ENCODE measurements at places on chromosomes 2 and 18.
A peak's percentile ranks its signal among the peaks of the same experiment; 100 is the strongest.

DNA sequence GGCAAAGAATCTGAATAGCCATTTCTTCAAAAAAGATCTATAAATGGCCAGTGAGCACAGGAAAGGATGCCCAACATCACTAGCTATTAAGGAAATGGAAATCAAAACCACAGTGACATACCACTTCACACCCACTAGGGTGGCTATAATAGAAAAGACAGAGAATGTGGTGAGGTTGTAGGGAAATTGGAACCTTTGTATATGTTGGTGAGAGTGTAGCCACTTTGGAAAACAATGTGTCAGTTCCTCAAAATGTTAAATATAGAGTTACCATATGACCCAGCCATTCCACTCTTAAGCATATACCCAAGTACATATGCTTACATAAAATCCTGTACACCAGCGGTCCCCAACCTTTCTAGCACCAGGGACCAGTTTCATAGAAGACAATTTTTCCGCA lies 152.8 kb downstream of the SMAD2 start:
- DNase-seq = no peak

- no peak for DNase-seq
Observed at GRCh38 chr2:218145124-218145523, 19.3 kb downstream of the CXCR2 start.

DNA sequence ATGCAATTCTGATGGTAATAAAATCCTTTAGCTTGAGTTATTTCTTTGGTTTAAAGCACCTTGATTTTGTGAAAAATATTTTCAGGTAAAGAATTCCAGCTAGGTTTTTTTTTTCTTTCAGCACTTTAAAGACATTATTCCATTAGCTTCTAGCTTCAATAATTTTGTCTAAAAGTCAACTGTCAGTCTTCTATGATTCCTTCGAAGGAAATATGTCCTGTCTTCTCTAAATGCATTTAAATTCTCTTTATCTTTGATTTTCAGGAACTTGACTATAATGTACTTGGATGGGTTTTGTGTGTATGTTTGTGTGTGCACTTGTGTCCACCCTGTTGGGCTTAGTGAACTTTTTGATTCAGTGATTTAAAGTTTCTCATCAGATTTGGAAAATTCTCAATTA lies 4.7 kb downstream of the LONRF2 start:
- no peak for DNase-seq

DNA sequence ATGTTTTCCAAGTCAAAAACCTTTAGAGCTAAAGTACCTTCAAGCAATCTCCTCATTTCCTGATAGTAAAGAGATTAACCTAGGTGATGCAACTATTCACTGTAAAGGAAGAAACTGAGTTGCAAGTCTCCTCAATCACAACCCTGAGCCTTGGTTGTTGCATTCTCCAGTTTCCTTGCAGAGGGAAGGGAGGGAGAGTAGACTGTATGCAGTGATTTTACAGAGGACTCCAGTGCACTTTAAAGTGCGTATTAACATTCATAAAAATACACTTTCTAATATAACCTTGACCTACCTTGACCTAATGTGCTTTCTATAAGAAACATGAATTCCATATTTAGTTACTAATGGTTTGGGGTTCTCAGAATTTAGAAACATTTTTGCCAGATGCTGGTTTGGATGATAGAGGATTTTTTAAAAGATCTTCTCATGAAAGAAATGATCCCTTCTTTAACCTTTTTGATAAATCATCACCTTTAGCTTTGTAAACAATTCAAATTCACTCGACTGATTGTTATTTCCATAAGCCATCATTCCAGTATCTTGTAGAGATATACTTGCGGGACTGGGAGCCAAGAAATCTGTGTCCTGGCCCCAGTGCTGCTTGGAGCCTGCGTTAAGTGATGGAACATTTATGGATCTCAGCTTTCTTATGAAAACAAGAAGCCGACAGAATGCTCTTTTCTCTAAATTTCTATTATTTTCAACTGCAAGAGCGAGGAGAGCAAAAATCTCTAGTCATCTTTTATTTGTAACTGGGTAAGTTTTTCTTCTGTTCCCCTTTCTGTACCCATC lies 228.3 kb downstream of the ZNF521 start:
- DNase-seq = no peak

GRCh38 chr2:158647436-158648231 lies 147.5 kb upstream of the DAPL1 start:
- no peak for DNase-seq

DNA sequence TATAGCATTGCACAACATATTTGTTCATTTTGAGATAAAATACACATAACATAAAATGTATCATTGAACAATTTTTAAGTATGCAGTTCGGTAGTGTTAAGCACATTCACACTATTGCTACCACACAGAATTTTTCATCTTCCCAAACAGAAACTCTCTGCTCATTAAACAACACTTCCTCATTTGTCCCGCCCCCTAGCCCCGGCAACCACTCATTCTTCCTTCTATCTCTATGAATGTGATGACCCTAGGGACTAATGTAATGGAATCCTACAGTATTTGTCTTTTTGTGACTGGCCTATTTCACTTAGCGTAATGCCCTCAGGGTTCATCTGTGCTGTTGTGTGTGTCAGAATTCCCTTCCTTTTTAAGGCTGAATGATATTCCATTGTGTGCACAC lies 95.4 kb downstream of the TSHZ1 start:
- DNase-seq = no peak

- no peak for DNase-seq
Observed at GRCh38 chr2:88897715-88898114, 206.2 kb downstream of the RPIA start.

- no peak for DNase-seq
Observed at GRCh38 chr2:30823452-30823851, 16.2 kb upstream of the CAPN13 start.

GRCh38 chr2:10123281-10123680 lies 742 bp downstream of the RRM2 start:
- DNase-seq = no peak

- DNase-seq = no peak
Observed at GRCh38 chr2:142291969-142292368, 161.2 kb upstream of the LRP1B start.

DNA sequence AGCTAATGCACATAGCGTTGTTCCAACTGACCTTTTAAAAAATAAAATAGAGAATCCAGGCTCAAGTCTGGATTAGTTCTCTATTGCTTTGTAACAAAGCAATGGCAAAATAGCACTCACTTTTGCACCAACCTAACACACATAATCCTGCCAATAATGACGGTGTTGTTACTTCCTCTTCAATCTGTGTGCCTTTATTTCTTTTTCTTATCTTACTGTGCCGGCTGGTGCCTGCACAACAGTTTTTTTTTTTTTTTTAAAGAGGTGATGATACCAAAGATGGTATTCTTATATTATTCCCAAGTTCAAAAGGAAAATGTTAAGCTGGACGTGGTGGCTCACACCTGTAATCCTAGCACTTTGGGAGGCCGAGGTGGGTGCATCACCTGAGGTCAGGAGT lies 3.4 kb downstream of the PLB1 start:
- no peak for DNase-seq

GRCh38 chr2:134399096-134399495 lies 145.2 kb downstream of the MGAT5 start:
- no peak for DNase-seq

DNA sequence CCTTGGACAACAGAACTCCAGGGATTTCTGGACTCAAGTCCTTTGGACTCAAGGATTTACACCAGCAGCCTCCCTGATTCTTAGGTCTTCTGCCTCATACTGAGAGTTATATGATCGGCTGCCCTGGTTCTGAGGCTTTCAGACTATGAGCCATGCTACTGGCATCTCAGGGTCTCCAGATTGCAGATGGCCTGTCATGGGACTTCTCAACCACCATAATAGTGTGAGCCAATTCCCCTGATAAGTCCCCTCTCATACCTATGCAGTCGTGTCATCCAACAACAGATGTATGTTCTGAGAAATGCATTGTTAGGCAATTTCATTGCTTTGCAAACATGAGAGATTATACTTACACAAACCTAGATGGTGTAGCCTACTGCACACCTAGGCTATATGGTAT lies 61.4 kb upstream of the MSTN start:
- no peak for DNase-seq

DNA sequence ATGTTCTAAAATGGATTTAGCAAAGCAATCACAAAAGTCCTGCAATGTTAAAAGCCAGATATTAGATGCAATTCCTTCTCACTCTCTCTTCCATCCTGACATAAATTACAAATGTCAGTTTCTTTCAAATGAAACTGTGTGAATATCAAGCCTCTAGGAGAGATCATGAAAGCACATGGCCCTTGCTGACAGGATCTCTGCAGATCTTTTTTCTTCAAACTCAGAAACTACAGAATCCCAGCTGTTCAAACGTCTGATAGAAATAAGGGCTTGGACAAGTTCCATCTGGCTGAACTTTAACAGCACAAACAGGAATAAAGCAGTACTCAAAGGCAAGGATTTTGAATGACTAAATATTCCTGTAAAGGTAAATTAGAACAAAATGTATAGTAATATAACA lies 47.6 kb downstream of the PDE1A start:
- no peak for DNase-seq

DNA sequence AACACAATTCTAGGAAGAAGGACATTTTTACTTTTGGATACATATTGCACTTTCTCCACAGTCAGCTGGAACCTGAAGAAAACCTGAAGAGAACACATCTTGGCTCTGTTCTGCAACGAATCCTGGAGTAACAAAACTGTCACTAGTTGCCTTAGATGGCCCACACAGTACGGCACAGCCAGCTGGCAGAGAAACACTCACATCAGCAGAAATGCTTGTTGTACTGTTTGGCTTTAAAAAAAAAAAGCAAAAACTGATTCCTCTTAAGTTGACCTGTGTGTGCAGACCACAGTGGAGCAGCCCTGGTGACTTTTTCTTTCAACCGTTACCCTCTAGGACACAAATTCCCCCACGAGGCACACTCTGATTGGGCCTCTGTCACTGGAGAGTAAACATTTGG lies 152.3 kb upstream of the TWIST2 start:
- DNase-seq = no peak

- no peak for DNase-seq
Observed at GRCh38 chr2:182611009-182611408, 105.0 kb upstream of the DNAJC10 start.

DNA sequence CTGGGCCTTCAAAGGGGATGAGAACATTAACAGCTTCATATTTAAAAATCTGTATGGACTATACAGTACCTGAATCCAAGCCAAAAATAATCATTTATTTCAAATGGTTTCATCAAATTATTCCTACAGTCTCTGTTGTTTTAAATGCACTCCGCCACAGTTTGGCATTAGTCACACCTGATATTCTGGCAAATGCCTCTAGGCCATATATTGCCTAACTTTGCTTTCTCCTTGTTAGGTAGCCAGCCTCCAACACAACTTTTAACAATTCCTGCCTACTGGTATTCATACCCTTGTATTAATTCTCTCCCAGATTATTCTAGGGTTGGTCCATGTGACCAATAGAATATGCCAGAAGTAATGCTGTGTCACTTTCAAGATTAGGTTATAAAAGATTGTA lies 146.6 kb upstream of the FANCL start:
- DNase-seq = no peak

DNA sequence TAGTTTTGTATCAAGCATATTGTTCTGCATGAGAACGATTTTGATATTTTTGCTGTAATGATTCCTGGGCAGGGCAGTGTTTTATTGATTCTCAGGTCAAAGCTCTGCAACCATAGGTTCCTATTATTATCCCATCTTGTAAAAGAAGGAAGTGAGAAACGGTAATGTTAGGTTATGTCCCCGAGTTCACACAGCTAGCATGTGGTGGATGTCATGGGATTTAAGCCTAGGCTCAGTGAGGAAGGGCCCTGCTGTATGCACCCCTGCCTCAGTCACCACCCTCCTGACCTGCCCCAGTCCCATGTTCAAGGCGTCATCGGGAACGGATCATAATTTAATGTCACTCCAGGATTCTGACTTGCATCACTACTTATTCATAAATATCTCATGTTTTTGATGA lies 10.7 kb downstream of the ACP1 start:
- DNase-seq = no peak

GRCh38 chr2:46340740-46341420 lies 43.7 kb downstream of the EPAS1 start:
- DNase-seq = no peak

DNA sequence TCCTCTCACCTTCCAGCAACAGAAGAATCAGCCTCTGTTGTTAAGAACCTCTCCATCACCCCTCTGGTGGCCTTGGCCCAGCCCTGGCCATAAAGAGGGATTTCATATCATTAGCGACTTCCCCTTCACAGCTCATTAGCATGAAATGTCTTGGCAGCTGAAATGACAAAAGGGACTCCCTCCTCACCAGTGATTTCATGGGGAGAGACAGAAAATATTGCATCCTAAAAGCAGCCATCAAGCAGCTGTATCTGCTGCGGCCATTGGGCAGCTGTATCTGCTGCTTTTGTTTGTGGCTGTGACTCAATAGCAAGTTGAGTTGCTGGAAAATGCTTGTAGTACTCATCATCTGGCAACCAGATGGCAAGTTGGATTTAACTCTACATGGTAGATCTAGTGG lies 105.9 kb upstream of the RMDN2 start:
- DNase-seq = no peak

- no peak for DNase-seq
Observed at GRCh38 chr18:2197946-2198345, 373.4 kb downstream of the METTL4 start.

GRCh38 chr2:213228638-213229037 lies 55.6 kb upstream of the SPAG16 start:
- no peak for DNase-seq

DNA sequence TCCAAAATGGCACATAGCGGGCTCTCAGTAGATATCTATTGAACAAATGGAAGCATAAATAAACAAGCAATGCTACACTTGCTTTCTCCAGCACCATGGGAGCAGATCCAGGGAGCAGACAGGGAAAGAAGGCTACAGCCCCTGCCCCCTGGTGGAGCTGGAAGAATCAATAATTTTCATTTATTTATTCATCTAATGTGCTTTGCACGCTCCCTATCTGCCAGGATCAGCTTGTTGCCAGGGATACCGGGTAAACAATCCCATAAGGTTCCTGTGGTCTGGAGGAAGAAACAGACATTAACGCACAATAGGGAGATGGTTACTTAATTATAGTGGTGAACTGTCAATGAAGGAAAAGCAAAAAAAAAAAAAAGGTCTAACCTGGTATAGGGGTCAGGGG lies 40.1 kb upstream of the CLASP1 start:
- DNase-seq = peak; percentile 20

DNA sequence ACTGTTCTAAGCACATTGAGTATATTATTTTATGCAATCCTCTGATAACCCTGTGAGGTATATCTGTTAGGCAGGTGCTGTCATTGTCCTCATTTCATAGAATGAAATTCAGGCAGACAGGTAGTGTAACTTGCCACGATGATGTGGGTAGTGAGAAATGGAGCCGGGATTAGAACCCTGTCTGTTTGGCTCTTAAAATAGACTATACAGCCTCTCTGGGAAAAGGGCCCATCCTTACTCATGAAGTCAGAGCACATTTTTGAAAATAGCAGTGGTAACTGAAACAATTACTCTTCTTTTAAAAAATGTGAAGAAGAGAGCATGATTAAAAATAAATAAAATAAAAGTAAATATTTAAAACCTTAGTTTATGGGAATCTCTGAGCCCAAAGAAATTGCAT lies 23.0 kb downstream of the FAM171B start:
- no peak for DNase-seq

Measured in neural crest cell (in vitro differentiated cells).